ENCODE measurements at places on chromosomes 2 and 18.

DNA sequence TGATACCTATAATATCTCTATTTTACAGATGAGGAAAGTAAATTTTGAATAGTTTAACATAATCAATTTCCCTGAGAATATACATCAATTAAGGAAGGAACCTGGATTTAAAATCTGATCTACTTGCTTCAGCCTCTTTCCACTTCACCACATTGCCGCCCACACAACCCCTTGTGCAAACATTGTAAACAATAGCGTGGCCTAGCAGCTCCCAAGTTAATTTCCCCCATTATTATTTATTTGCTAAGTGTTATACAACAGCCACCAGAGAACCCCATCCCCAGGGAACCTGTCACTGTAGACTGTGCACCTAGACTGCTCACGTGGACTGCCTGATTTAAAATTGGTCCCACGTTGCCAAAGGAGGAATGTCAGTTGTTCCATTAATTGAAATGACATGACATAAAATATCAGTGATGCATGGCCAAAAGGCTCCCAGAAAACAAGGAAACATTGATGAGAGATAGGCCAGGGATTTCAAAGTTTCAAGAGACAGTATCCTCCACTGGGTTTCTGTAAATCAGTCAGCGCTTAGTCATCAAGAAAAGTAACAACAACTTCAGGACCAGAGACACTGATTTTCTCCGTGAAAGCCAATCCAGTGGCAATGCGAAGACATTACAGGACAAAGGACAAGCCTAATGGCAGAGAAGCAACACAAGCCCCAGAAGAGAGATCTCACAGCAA lies 41.3 kb downstream of the SCG2 start:
- DNase-seq: no peak

- DNase-seq: no peak
Observed at GRCh38 chr18:72868585-72869225, 918 bp upstream of the NETO1 start.

- DNase-seq: no peak
Observed at GRCh38 chr2:71235930-71236587, 9.2 kb upstream of the PAIP2B start.

- no peak for DNase-seq
Observed at GRCh38 chr2:235730115-235730514, 236.3 kb downstream of the AGAP1 start.

GRCh38 chr2:127176371-127177311 lies 43.5 kb downstream of the CYP27C1 start:
- no peak for DNase-seq

GRCh38 chr2:133314795-133315194 lies 253.5 kb downstream of the NCKAP5 start:
- no peak for DNase-seq

DNA sequence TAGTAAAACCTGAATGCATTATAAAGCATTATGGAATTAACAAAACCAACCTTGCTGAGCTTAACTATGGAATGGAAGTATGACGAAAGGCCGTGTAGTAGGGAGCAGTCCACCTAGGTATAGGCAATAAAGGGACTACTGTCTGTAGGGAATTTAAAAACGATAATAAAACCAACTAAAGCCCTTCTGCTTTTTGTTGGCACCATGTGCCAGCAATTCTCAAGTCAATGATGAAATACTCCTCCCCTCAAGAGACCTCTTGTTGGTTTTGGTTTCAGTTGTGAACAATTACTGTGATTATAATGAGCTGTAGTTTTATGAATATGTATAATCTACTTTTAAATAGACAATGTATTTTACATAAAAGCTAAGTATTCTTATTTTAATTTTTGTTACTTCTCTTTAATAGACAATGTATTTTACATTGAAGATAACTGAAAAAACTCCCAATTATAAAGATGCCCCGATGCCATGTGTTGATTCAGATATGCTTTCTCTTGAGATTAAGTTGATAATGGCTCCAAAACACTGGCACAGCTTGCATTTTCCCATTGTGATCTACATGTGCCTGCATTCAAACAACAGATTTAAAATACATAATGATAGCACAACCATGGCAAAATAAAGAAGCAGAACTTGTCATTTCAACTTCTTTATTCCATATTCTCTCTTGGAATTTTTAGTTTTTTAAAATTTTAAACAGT lies 55.5 kb upstream of the ZDBF2 start:
- no peak for DNase-seq

GRCh38 chr2:181573140-181573736 lies 83.7 kb downstream of the CERKL start:
- DNase-seq: no peak

- no peak for DNase-seq
Observed at GRCh38 chr18:73708591-73708990, 439.0 kb downstream of the FBXO15 start.

DNA sequence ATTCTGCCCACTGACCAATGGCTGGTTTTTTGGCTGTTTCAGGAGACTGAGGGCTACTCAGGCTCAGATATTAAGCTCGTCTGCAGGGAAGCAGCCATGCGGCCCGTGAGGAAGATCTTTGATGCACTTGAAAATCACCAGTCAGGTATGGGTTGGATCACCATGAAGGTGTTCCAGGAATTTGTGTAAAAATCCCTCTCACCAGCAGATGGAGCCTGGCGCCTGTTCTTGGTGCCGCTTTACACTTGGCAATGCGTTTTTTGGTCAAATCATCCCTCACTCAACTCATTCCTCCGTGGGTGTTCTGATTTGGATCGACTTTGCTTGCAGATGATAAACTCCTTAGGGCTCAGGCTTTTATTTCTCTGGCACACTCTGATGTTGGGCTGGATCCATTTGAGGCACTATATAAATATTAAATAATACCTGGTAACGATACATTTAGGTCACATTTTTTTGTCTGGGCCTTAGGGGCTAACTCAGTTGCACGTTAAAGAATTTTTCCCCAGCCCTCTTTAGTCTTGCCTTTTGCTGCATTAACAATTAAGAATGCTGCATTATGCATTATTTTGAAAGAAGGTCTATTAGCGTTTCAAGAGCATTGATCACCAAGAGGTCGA lies 50.0 kb downstream of the HDHD2 start:
- peak; percentile 40 for DNase-seq

- no peak for DNase-seq
Observed at GRCh38 chr2:150742094-150742493, 254.6 kb upstream of the RND3 start.

DNA sequence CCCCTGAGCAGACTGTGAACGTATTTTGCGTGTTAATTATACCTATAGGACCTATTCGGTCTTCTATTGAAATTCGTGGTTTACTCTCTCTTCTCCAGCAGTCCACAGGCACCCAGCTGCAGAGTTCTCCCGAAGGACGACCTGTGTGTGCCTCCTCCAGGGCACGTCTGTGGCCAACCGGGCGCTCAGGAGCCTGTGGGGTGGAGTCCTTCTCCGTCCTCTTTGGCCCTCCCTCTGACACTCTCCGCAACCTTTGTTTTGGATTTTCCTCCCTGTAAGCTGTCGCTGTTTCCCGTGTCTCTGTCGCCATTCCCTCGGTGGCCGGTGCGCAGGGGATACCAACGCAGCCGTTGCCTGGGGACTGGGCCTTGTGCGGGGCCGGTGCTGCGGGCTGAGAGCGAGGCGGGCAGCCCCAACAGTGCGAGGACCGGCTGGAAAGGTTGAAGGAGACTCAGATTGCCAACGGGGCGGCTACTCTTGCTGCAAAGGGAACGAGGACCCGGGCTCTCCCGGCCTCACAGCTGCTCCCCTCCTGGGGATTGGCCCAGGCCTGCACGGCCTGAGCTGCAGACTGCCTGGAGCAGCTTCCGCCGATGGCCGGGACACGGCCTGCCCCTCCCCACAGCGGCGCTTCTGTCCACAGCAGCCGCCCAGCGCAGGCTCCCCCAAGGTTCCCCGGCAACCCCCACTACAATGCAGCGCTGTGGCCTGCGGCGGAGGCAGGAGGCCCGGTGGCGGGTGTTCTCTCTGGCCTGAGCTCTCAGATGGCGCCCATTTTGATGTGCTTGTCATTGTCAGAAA lies 221.0 kb downstream of the MTX2 start:
- DNase-seq: no peak

- DNase-seq: peak; percentile 19
Observed at GRCh38 chr2:111702119-111702803, 181.7 kb downstream of the ANAPC1 start.

GRCh38 chr18:64409511-64409910 lies 260.6 kb upstream of the LINC00305 start:
- no peak for DNase-seq

DNA sequence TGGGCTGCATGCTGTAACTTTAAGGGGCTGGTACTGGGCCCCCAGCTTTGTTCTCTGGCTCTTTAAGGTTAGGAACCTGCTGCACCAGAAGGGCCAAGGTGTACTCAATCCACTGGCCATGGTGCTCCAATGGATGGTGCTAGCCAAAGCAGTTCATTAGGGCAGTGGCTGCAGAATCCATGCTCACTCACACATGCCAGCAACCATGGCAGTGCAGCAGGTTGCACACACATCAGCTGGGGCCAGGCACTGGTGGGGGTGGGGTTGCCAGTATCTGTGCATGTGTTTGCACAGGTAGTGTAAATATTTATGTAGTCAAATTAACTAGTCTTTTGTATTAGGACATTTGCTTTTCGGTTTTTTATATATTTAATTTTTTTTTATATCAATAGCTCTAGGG lies 228.3 kb upstream of the EPC2 start:
- DNase-seq: no peak

GRCh38 chr2:146807568-146808168 lies 1037.2 kb upstream of the ACVR2A start:
- no peak for DNase-seq

All from CD4-positive, alpha-beta T cell (primary cell).